Stimulated activated CD8-positive, alpha-beta memory T cell treated with anti-CD3 and anti-CD28 coated beads, Interleukin-4, amount 100 ng/mL, for 4 hours (primary cell): ENCODE measurements at places on chromosomes 7 and 10.

DNA sequence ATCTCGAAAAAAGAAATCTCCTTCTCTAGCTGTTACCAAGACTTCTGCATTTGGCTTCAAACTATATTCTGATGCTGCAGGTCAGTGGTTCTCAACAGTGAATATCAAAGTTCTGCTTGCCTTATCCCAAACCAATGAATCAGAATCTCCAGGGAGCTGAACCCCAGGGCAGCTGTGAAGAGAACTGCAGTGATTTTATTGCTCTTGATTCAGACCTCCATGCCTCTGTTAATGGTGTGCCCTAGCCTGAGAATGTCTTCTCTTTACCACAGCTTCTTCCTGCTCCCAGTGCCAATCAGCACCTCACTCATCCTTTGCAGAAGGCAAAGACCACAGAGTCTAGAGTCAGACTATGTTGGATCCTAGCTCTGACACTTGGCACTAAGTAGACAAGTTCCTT lies 46.2 kb upstream of the MRLN start:
- DNase-seq: no peak

GRCh38 chr10:117468665-117469064 lies 73.9 kb upstream of the EMX2 start:
- DNase-seq: no peak

DNA sequence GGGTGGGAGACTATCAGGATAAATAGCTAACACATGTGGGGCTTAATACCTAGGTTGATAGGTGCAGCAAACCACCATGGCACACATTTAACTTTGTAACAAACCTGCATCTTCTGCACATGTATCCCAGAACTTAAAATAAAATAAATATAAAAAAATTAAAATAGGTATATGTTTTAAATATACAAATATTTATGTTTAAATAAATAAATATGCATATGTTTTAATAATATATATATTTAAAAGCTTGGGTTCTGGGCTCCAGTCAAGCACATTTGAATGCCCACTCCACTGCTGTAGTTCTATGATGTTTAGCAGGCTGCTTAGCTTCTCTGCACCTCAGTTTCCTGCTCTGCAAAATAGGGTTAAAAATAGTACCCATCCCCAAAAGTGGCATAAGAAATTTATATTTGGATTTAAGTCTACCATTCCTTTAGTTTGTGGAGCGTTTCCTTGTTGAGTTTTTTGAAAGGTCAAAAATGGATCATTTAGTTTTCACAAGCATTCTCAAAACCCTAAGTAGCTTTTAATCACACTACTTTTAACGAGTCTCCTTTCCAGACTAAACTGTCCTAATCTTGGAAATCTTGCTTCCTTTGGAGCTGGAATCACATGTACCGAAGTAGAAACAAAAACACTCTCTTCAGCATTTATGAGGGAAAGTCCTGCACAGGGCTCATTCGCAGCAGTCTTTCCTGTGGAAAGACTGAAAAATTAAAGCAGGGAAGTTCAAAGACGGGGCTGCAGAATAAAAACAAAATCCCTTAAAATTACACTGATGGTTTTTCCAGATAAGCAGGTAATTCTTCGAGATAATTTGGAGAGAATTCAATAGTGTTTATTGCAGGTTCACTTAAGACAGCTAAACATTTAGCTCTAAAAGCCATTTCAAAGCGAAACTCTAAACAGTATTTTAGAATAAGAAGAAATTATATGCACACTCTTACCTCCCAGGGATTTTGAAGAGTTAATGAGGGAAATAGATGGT lies 111.7 kb upstream of the LYZL1 start:
- DNase-seq: no peak

DNA sequence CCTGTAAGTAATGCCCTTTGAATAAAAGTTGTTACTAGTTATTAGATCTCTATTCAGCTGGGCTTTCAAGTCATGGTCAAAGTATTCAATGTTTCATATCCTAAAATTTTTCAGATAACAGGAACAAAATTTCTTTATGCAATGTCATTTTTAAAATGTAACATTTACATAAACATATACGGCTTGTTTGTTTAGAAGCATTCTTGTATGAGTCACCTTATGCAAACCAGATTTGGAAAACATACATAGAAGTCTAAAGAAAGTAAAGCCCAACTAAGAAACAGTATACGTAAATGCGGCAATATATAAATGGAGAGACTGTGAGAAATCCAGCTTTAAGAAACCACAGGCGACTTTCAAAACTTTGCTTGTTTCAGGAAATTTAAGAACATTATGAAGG lies 10.5 kb downstream of the TMEM168 start:
- DNase-seq: no peak

- DNase-seq: no peak
These were observed 205.5 kb upstream of the CDC14C start for GRCh38 chr7:48718731-48719378.

- DNase-seq: no peak
These were observed 1.0 kb downstream of the LRRC17 start for GRCh38 chr7:102913826-102914225.

GRCh38 chr7:45695249-45695995 lies 121.3 kb downstream of the ADCY1 start:
- DNase-seq: no peak

DNA sequence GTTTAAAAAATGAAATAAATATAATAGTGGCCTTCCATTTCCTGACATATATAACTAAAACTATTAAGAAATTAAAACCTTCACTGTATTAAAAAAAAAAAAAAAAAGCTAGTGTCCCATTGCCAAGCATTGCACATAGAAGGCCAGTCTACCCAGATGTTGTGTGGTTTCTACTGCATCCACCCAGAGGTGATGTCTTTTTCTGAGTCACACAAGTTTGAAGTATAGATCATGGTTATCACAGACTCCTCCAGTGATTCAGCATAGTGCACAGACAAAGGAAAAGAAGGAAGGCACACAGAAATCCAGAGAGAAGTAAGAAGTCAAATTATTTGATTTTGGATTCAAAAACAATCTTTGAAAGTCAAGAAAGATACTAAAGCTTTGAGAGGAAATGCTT lies 429.0 kb downstream of the ETV1 start:
- no peak for DNase-seq

- no peak for DNase-seq
These were observed 101.3 kb downstream of the GLI3 start for GRCh38 chr7:42135728-42136127.

DNA sequence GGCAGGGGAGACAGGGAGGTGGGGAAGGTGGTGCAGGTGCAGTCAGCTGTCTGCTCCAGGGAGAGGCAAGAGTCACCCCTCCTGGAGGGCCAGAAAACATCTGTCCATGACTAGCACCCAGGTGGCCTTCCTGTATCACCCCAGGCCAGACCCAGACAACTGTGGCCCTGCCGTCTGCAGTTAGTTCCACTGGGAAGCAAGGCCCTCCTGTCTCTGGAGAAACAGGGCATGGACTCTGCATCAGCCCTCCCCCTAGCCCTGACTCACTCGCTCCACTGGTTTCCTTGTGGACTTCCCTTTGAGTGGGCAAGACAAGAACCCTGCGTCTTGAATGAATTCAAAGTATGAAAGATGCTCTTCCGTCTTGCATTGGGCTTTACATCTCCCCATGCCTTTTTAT lies 12.6 kb downstream of the TBATA start:
- no peak for DNase-seq

- DNase-seq: no peak
These were observed 50.3 kb downstream of the SVIL start for GRCh38 chr10:29584436-29584835.

GRCh38 chr10:593016-593415 lies 96.5 kb downstream of the DIP2C start:
- DNase-seq: no peak

GRCh38 chr10:5151076-5151475 lies 33.9 kb downstream of the AKR1C8 start:
- no peak for DNase-seq

GRCh38 chr7:90432752-90433151 lies 29.5 kb downstream of the CLDN12 start:
- DNase-seq: no peak

- DNase-seq: no peak
These were observed 2.2 kb upstream of the VIM start for GRCh38 chr10:17225808-17226207.

DNA sequence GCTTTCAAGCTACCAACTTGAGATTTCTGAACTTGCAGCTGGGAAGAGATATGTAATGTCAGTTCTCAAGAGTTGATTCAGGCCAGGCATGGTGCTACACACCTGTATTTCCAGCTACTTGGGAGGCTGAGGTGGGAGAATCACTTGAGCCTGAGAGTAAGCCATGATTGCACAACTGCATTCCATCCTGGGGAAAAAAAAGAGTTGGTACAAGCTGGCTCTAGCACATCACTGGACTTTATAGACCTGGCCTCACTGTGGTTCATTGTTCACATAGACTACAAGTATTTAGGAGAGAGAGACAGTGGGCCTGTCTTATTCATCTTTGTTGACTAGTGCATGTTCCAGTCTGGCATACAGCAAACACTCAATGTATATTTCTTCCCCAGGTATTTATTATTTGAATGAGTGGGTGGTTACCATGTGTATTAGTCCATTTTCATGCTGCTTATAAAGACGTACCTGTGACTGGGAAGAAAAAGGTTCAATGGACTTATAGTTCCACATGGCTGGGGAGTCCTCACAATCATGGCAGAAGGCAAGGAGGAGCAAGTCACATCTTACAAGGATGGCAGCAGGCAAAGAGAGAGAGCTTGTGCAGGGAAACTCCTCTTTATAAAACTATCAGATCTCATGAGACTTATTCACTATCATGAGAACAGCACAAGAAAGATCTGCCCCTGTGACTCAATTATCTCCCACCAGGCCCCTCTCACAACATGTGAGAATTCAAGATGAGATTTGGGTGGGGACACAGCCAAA lies 176.5 kb downstream of the PFKFB3 start:
- no peak for DNase-seq

- DNase-seq: no peak
These were observed 110.4 kb upstream of the ZNF438 start for GRCh38 chr10:31142026-31142425.

GRCh38 chr10:96377816-96378294 lies 19.1 kb upstream of the OPALIN start:
- no peak for DNase-seq

DNA sequence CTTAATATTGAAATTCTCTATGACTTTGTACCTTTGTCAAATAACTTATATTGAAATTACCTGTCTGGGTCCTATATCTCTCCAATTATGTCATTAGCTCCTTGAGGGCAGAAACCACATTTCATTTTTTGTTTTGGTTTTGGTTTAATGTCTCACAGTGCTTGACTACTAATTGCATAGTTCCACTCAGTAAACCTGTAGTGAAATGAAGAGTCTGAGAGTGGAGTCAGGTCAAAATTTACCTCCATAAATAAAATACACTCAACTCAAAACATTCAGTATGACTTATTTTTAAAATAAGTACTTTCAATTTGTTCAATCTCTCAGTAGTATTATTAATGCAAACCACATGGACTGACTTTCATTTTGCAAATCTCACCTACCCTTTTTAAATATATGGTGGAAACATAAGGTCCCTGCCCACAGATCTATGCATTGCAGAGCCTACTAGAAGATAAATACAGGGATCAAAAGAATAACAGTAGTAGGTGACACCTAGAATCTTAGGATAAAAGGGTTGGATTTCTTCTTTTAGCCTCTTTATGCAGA lies 32.5 kb downstream of the PDE1C start:
- no peak for DNase-seq

- DNase-seq: no peak
These were observed 29.4 kb downstream of the TAS2R41 start for GRCh38 chr7:143507094-143507518.

DNA sequence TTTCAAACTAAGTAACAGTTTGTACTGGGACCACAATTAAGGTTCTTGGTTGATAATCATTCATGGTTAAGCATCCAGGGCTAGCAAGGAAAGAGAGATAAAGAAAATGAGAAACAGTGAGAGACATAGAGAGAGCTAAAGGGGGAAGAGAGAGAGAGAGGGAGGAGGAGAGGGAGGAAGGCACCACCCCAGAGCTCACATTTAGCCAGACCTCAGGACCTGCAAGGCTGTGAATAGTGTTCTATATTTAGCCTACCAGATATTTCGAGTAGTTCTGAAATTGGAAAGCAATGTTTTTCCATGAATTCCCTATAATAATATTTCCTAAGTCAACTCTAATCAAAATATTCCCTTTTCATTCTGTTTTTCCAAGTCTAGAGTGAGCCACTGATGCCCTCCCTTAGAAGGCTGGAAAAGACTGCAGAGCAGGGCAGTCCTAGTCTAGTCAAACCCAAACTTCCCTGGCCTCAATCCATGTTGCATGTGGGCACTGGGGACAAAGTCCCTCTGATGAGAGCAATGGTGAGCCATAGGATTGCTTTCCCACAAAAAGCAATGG lies 119.4 kb upstream of the INHBA start:
- no peak for DNase-seq

- no peak for DNase-seq
These were observed 118.2 kb downstream of the VPS50 start for GRCh38 chr7:93350338-93350737.

- no peak for DNase-seq
These were observed 25.3 kb downstream of the HK1 start for GRCh38 chr10:69303632-69304051.

DNA sequence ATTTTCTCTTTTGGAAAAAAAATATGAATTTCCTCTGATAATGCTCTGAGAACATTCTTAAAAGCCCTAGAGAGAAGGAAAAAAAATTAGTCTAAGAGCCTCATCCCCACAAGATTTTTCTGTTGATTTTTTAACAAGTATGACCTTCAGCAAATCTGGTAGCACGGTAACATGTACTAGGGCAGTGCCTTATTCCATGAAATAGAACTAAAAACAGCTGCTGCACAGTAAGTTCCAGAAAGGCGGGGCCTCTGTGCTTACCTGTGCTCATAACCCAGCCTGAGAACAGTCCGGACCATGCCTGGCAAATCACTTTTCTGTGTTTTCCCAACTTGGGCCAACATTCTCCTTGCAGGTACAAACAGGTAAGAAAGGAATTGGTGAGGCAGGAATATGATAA lies 519.1 kb upstream of the AKR1E2 start:
- DNase-seq: no peak

- DNase-seq: no peak
These were observed 53.9 kb upstream of the NRP1 start for GRCh38 chr10:33388382-33388781.

- DNase-seq: no peak
These were observed 80.5 kb upstream of the TAS2R16 start for GRCh38 chr7:123075838-123076467.

DNA sequence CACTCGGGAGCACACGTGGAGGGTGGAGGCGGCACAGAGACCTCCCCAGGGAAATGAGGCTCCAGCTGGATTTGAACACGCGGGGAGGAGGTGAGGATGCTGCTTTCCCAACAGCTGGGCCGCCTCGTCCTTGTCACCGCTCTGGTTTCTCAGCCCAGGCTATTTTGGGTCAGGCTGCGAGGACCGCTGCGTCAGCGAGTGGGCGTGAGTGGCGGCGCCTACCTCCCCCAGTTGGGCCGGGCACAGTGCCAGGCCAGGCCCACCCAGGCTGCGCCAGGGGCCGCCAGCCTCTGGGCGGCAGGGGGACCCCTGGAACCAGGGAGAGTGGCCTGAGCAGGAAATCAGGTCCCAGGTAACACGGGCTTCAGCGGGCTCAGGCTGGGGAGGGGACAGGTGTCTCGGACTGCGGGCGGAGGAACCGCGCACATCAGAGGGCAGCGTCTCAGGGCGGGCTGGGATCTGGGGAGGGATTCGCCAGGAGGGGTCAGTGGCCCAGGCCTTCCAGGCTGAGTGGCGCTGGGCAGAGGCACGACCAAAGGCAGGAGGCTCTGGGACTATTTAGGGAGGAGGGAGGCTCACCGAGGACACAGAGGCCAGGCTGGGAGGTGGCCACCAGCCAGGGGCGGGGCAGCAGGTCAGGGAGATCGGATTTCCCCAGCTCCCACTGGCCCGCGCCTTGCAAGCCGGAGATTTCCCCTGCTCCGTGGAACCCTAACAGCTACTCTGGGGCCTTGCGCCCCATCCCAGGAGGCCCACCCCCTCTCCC lies 125.2 kb upstream of the RET start:
- DNase-seq: no peak

- DNase-seq: no peak
These were observed 78.5 kb upstream of the PPIF start for GRCh38 chr10:79268742-79269141.
